Stimulated activated CD8-positive, alpha-beta memory T cell treated with anti-CD3 and anti-CD28 coated beads, Interleukin-7, amount 100 ng/mL, for 24 hours (primary cell): ENCODE measurements at places on chromosomes 5 and 9.

GRCh38 chr9:18822850-18823249 is 210.2 kb downstream of the SAXO1 start:
- no peak for DNase-seq

DNA sequence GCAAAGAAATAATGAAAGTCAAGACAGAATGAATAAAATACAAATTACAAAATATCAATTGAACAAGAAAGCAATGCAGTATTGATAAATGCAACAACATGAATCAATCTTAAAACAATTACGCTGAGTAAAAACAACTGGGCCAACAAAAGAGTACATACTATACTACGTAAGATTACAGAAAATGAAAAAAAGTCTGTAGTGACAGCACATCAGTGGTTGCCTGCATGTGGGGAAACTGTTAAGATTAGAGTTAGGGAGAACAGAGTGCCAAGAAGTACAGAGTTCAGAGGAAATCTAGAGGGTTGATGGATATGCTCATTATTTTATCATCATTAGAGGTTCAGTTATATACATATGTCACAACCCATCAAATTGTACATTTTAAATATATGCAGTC is 706.6 kb upstream of the ACO1 start:
- no peak for DNase-seq

- no peak for DNase-seq
Observed at GRCh38 chr5:57316798-57317327, 143.0 kb downstream of the GPBP1 start.

DNA sequence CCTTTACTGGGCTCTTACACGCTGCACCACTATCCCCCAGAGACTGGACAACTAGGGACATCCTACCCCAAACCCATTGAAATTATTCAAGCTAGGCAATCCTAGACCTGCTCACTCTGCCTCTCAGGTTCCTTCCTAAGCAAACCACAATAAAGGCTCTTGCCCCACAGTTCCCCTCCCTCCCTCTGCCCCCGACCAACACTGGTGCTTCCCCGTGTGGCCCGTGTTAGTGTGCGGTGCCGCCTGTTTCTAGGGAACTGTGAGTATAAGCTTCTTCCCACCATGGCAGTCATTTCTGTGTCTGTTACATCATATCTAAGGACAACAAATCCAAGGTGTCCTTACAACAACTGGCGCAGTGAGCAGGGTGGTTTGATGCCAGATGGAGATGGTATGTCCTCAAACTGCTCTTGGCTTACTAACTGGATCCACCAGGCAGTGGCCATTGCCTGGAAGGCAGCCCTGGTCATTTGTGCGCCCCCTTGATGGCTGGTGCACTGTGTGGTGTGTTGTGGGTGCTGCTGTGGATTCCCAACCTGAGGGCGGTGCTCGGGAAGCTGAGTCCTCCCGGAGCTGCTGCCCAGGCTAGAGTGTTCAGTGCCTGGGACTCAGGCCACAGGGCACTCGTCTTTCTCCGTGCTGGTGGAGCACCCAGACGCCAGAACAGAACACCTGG is 8.4 kb upstream of the MXD3 start:
- DNase-seq = no peak

GRCh38 chr5:174910245-174910737 is 185.9 kb downstream of the MSX2 start:
- peak; percentile 33 for DNase-seq

GRCh38 chr9:98021306-98022040 is 35.1 kb upstream of the NANS start:
- DNase-seq = no peak

DNA sequence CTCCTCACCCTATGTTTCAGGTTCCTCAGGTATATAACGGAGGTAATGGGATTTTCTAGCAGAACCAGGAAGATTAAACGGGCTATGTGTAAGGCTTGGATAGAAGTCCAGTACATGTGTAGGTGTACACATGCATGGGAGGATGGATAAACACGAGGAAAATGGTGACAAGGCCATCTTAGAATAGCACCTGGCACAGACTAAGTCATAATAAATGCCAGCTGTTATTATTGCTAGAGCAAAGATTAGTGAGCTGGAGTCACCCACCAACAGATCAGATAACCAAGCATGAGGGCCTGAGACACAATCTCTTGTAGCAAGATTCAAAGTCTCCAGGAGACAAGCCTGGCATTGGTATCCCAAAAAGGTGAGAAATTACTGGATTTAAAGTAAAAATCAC is 21.1 kb downstream of the SPOCK1 start:
- DNase-seq = no peak
